ENCODE measurements at places on chromosomes 13 and 19. TPM values are rescaled to one million over a fixed set of nuclear protein-coding genes. Genes with fewer than 3 reads are reported as not detected.

FCGBP gene
- 0.84 TPM for total RNA-seq

FPR1 gene
- total RNA-seq, result 0.07 TPM

CGB8 gene
- 5.1 TPM for total RNA-seq

CYTH2 gene
- total RNA-seq, result 55.0 TPM

C19orf38 gene
- total RNA-seq, result not detected

ADAMTS10 gene
- total RNA-seq, result 15.8 TPM

MTRF1 gene
- total RNA-seq, result 6.6 TPM

KLC3 gene
- 0.74 TPM for total RNA-seq

ZSCAN1 gene
- total RNA-seq, result not detected

HSD17B14 gene
- 14.8 TPM for total RNA-seq

FOXO1 gene
- total RNA-seq, result 4.3 TPM

ZNF566 gene
- 9.1 TPM for total RNA-seq

ZNF208 gene
- total RNA-seq, result not detected

CBY2 gene
- not detected for total RNA-seq

KLK7 gene
- not detected for total RNA-seq

DMKN gene
- 34.8 TPM for total RNA-seq

GYS1 gene
- total RNA-seq, result 17.5 TPM

PDX1 gene
- 0.12 TPM for total RNA-seq

TUBA3C gene
- total RNA-seq, result not detected

CLEC4G gene
- not detected for total RNA-seq

ATP4B gene
- not detected for total RNA-seq

CEACAM8 gene
- total RNA-seq, result not detected

ANKRD10 gene
- 49.6 TPM for total RNA-seq

TJP3 gene
- total RNA-seq, result 0.73 TPM

MBD3L2 gene
- total RNA-seq, result not detected

ONECUT3 gene
- not detected for total RNA-seq

ATP11A gene
- 5.3 TPM for total RNA-seq

TRMT1 gene
- 38.0 TPM for total RNA-seq

NR2C2AP gene
- total RNA-seq, result 31.1 TPM

PNMA8A gene
- total RNA-seq, result 8.8 TPM

FFAR1 gene
- not detected for total RNA-seq

WDR87 gene
- total RNA-seq, result not detected

SPTBN4 gene
- 0.90 TPM for total RNA-seq

SMAD9 gene
- 0.09 TPM for total RNA-seq

IRF3 gene
- 108 TPM for total RNA-seq

MYO1F gene
- total RNA-seq, result 0.25 TPM

Data from A549 treated with RU486 at 1 μM for 4 hours (cell line).